Kasumi-1 (cell line): ENCODE measurements at places on chromosomes 7 and 10.

- peak; percentile 39 for DNase-seq
Observed at GRCh38 chr10:48742891-48743860, 58.5 kb downstream of the WDFY4 start.

DNA sequence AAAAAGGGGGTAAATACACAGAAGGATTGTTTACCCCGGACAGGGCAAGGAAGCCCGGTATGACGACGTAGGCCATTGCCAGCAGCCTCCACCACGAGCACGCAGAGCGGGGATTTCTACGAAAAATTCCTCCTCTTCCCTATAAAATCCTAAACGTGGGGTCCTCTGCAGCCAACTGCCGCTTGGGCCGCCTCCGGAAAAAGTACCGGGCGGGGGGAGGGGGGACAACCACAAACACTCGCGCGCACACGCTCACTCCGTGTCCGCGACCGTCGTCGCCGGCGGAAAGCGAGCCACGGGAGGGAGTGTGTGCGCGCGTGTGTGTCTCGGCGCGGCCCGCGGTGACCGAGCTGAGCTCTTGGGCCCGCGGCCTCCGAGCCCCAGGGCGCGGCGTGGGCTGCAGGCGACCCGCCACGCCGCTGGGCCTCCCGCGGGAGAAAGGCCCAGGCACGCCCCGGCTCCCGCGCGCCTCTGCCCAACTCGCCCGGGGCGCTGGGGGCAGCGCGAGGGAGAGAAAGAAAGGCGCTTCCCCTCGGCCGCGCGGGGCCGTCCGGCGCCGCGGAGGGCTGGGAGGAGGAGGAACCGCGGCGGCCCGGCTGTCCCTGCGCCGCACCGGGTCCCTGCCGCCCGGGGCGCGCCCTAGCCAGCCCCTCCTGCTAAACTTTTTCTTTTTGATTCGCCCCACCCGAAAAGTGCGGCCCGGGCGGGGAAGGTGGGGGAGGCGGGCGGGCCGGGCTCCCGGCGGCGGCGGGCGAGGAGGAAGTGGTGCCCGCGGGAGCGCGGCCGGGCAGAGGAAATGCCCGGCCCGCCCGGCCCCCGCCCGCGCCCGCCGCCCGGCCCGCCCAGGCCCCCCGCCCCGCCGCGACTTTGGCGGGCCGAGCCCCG lies 1.5 kb downstream of the CTBP2 start:
- DNase-seq: peak; percentile 44

- no peak for DNase-seq
Observed at GRCh38 chr7:71566991-71567390, 435.0 kb downstream of the GALNT17 start.

DNA sequence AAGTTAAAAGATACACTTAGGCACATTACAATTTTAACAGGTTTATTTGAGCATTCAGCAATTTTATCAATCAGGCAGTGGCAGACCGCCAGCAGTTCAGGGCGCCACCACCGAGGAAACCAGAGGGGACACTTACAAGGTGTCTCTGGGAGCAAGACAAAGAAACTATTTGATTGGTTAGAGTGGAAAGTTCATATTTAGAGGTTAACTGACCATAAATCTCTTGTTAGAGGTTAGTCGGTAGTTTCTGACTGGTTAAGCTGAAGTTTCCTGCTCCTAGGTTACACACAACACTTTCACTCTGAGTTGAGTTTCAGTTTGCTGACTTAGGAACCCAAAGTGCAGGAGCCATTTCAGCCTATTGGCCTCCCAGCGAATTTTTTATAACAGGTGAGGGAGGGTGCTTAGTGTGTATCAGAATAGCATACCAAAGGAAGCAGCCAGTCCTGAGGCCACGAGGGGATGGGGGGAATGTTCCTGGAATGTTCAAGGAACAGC lies 10.8 kb upstream of the PVRIG start:
- no peak for DNase-seq

- no peak for DNase-seq
Observed at GRCh38 chr7:67021260-67021659, 24.6 kb downstream of the TYW1 start.

DNA sequence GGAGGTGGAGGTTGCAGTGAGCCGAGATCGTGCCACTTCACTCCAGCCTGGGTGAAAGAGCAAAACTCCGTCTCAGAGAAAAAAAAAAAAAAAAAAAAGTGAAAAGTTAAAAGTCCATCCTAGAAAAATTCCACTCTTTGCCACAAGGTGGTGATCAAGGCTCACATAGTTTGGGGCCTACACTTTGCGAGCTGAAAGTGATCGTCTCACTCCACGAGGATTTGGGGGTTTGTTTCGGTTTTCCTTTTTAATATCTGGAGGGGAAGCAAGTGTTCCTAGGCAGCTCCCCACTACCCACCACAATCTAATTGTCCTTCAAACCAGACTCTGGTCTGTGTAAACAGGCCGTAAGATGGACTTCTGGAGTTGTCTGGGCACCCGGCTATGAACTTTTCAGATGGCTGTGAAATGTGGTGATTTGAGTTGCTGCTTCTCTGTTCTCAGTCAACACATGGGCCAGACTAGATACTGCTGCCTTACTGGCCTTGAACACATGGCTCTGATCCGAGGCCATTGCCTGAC lies 27.1 kb downstream of the PRLHR start:
- DNase-seq: peak; percentile 62

- no peak for DNase-seq
Observed at GRCh38 chr10:80561950-80562349, 24.2 kb downstream of the SH2D4B start.

DNA sequence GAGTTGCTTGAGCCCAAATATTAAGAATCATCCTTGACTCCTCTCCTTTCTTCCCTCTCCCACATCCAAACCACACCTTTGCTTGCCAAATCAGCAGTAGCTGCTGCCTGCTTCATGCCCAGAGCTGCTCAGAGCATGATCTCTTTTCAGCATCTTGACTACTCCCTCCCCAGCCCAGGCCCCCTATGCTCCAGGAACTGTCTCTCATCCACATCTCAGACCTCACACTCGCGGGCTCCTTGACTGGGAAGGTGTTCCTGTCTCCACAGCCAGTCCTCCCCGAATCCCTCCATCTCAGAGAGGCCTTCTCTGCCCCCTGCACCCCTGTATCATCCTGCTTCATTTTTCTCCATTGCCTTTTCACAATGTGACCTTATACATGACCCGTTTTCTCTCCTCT lies 157.0 kb downstream of the DNAJB6 start:
- DNase-seq: no peak

DNA sequence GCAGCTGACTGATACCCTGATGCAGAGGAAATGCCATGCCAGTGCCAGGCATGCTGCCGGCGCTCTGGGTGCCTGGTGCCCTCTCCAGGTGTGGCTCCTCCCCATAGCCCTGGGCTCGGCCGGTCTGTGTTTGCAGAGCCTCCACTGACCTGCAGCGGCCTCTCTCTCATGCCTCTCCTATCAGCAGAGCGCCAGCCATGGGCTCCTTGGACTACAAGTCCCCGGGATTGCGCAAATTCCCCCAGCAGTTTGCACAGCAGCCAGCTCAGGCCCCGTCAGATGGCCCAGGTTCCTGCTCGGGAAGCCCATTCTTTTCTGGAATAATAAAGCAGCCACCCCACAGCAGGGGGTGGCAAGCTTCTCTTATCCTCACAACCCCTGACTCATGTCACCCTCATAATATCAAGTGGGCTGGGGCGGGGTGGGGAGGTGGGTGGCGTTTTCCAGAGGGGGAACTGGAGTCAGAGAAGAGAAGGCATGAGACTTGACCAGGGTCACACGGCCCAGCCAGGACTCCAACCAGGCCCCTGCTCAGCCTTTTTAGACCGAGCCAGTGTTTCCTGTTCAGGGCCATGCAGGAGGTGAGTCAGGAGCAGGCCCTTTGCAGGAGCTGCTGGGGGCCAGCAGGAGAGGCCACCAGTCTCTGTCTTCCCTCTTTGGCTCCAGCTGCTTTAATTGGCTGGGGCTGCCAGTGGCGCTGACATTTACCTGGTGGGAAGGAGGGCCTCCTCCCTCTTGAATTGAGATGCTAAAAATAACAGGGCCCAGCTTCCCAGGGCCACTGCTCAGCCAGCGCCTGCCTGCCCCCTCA lies 58.6 kb downstream of the ZMIZ1 start:
- DNase-seq: peak; percentile 88

DNA sequence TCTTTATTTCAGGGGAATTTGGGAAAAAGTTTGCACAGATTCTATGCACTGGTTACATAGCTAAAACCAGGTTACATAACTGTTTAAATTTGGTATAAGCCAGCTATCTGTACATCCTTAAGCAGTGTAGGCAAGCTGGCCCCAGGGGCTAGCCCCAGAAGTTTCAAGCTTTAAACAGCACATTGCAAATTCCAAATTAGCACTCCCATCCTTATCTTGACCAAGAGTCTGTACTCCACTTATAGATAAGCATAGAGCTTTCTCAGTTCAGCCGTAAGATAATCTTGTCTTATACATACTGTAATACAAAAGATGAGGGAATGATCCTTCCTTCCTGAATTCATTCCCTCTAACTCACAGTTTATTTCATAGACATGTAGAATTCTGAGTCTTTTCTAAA lies 109.3 kb downstream of the SPAG6 start:
- DNase-seq: no peak

DNA sequence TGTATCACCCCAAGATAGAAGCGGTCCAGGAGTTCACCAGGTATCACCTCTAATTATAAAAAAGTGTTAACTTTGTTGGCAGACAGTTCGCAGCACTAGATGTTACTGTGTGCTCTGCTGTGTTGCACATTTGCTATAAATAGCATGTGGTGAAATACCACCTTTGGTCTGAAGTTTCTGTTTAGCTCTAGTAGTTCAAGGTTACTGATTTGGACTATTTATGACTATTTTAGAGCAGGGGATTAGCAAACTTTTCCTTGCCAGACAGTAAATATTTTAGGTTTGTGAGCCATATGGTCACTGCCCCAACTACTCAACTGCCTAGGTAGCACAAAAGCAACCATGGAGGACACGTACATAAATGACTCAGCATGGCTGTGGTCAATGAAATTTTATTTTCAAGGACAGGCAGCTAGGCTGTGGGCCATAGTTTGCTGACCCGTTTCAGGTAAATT lies 16.5 kb downstream of the DENND10 start:
- no peak for DNase-seq

- DNase-seq: peak; percentile 51
Observed at GRCh38 chr7:93232673-93233018, 480 bp downstream of the VPS50 start.

DNA sequence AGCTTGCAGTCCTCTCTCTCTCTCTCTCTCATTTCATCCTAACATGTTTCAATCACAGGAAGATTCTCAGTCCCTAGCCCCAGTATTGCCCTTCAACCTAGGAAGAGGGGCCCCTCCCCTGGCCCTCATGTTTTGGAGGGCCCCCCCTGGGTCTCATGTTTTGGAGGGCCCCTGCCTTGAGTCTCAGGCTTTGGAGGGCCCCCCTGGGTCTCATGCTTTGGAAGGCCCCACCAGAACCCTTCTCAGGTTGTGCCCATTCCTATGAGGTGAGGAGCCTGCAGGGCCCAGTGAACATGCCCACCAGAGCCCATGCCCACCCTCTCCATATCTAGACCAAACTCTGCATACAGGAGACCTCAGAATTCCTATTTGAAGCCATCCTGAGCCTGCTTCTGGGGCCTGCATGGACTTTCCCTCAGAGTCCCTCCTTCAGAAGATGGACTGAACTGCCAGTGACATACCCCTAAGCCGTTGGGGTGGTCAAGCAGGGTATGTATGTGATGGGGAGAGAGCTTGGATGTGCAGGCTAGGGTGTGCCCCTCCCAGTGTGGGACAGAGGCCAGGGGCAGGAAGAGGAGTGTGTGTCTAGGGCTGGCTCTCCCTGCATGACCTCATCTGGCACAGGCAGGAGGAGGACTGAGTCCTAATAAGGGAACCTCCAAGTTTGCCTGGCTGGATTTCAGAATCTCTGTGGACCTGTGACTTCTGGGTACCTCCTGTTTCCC lies 8.1 kb upstream of the VDAC2 start:
- no peak for DNase-seq

GRCh38 chr7:93331706-93332105 lies 99.5 kb downstream of the VPS50 start:
- DNase-seq: no peak

DNA sequence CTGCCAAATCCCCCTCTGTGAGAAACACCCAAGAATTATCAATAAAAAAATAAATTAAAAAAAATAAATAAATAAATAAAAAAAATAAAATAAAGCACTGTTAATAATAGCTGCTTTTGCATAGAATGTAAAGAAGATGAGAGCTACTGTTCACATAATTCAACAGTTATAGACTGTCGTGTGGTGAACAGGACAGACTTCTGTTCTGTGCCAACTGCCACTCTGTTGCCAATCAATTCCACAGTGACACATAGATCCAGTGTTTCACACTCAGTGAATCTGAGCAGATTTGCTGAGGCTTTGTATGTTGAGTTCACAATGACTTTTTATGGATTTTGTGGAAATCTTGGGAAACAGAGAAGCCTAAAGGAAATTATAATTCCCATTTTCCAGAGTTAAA lies 14.9 kb downstream of the ARHGAP19 start:
- DNase-seq: peak; percentile 43

DNA sequence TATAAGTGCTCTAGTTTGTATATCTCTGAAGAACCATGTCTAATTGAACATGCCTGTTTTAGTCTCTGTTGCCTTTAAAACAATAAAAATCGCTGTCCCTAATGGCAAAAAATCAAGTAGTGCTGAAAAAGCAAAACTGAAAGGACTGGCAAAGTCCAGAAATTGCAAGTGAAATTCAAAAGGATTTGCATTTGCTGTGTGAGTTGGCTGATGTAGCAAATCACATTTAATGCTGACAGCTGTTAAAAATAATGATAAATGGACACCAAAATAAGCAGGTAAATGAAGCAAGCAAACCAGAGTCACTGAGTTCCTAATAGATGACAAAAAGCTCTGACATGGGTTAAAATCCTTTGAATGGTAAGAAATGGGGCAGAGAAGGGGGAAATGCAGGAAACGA lies 874.1 kb downstream of the GRM8 start:
- no peak for DNase-seq

- DNase-seq: no peak
Observed at GRCh38 chr10:107342711-107343110, 178.2 kb upstream of the SORCS1 start.

- no peak for DNase-seq
Observed at GRCh38 chr10:26085549-26085948, 131.0 kb upstream of the GAD2 start.

DNA sequence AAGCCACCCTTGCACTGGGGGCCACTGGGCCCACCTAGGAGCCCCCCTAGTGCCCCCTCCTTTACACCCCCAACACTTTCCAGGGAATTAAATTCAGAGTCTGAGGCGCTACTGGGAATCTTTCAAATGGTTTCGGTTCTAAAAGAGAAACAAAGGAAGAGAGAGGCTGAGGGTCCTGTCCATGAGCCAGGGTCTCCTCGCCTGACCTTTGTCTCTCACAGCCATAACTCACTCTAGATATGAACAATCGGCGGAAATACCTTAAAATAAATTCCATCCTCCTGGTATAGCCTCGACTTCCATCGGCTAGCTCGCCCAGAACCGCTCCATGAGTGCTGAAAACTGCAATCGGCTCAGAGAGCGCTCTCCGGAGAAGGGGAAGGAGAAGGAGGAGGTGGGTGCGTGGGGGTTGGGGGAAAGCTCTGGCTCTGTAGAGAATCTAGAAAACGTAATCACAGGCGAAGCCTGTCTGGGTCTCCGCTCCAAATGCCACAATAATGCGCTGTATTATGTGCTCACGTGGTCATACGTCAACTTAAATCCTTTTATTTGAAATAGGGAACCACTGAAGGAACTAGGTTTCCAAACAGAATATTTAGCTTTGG lies 12.6 kb downstream of the HOXA4 start:
- DNase-seq: no peak

- DNase-seq: no peak
Observed at GRCh38 chr7:14900051-14900450, 2.5 kb downstream of the DGKB start.
